ENCODE measurements at places on chromosomes 16 and 17.

DNA sequence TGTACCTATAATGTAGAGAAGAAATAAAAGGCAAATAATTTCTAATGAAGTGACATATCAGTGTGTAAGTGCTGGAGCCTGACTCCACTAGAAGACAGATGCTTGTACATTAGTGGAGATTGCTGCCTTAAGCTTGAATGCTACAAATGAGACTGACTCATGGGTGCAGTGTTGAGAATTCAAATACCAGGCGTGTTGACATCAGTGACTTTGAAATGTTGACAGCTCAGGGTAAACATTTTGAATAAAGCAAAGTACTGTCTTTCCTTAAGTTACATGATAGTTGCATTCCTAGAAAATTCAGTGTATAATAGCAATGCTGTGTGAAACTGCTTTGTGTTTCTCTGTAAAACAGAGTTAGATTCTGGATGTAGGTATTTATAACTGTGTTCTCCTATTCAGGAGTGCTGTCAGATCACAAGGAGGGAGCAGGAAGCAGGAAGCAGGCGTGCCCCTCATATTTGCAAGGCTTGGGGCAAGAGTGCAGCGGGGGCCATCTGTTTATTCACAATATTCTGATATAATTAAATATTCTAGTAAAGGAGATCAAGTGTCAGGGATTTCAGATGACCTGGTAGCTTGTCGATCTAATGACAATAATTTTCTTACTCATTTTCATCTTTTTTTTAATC is 119.0 kb downstream of the SPECC1 start:
- DNase-seq = no peak

GRCh38 chr17:49001671-49002070 is 4.5 kb downstream of the IGF2BP1 start:
- no peak for DNase-seq

DNA sequence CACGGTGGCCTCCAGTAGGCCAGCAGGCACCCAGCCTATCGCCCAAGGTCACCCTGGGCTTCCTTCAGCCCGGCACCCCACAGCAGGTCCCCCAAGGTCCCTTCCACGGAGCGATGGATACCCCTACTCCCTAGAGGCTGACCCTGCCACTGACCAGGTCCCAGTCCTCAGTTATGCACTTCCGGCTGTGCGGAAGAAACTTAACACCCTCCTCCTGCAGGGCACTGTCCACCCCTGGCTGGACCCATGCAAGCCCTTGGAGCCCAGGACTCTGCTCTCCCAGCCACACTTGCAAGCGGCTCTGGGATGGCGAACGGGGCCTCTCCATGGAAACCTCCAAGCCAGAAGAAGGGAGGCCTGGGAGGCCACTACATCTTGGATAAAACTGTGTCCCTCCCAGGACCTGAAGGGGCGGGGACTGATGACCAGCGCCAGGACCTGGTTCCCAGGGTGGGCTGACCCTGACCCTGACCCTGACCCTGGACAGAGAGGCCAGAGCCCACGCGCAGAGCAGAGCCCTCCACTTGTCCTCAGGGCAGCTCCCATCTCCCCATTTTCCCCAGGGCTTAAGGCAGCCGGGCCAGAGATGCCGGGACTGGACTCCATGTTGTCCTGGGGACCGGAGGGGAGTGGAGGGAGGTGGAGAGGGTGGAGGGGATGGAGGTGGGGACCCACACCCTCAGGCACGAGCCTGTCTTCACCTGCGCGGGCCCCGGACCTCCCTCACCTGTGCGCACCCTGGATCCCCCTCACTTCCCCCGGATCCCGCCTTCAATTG is 734 bp downstream of the CEP131 start:
- DNase-seq = no peak

DNA sequence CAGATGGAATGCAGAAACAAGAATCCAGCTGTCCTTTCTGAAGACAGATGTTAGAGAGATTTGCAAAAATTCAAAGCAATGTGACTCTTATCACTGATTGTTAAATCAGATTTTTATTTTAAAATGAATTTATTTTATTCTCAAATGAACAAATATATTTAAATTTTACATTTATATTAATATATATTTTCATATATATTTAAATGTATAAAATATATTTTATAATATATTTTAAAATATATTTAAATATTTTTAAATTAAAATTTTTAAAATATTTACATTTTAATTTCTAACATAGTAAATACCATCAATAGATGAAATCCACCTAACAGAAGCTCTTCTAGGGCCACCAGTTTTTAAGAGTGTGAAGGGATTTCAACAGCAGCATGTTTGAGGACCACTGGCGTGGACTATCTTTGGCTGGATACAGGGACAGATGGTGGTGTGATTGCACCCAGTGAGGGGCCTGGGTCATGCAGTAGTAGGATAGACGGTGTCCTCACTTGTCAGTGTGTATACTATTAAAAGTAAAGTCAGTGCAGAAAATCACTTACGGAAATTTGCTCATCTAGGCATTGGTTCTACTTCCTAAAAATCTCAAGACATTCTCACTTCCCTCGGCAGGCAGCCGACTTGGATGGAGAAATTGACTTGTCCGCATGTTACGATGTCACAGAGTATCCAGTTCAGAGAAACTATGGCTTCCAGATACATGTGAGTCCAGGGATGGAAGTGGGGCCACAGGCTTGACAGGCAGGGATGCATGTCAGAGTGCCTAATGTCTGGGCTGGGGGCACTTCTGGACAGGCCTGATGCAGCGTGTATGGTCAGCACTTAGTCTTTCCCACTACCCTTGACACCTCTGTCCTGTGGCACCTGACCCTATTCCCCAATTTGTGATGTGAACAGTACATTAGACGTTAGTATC is 56.3 kb downstream of the PLD6 start:
- no peak for DNase-seq

- no peak for DNase-seq
Observed at GRCh38 chr17:74873874-74874614, 1.2 kb upstream of the FDXR start.

GRCh38 chr16:55810451-55810961 is 22.4 kb downstream of the CES1 start:
- no peak for DNase-seq

GRCh38 chr16:48225456-48225855 is 18.6 kb upstream of the LONP2 start:
- no peak for DNase-seq

DNA sequence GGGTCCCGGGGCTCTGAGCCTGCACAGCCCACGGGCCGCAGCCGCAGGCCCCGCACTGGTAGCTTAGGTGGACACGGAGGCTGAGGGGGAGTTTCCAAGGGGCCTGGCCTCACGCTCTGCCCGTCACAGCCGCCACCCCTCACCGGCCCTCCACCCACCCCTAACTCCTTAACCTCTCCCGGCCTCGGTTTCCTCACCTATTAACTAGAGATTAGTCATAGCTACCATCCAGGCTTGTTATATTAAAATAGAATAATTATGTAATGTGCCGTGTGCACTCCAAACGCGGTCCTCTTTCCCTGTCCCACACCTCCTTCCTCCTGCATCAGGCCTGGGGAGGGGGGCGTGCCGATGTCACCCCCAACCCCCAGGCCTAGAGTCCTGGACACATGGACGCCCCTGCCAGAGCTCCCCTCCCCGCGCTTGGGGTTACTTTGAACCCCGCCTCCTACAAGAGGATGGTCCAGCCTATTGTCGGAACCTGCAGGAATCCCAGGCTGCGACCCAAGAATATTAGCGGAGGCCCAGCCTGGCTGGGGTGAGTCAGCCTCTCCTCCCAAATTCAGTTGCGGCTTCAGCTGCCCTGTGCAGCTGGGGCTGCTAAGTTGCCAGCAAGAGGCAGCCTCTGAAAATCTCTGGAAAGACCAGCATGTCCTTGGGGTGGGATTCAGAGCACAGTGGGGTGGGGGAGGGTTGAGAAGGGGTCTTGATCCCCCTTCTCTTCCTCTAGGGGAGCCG is 17.3 kb downstream of the SOCS3 start:
- no peak for DNase-seq

DNA sequence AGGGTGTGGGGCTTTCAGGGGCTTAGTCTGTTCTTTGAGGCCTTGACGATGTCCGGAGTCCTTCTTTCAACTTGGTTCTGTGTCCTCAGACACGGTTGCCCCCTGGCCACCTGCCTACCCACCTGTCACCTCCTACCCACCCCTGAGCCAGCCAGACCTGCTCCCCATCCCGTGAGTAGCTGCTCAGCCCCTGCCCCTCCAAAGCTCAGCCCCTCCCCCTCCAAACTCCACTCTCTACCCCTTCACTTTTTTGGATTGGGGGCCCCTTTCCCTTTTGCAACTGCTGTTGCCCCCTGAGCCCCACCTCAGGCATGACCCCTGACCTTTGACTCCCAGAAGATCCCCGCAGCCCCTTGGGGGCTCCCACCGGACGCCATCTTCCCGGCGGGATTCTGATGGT is 1.2 kb downstream of the LAT start:
- no peak for DNase-seq

- no peak for DNase-seq
Observed at GRCh38 chr16:24973809-24974461, 41.2 kb downstream of the ARHGAP17 start.

GRCh38 chr17:45573924-45574770 is 83.6 kb upstream of the PLEKHM1 start:
- no peak for DNase-seq

GRCh38 chr17:80763293-80763867 is 218.7 kb downstream of the RPTOR start:
- DNase-seq = no peak

GRCh38 chr17:20173091-20173490 is 163.9 kb downstream of the SPECC1 start:
- no peak for DNase-seq

- DNase-seq = no peak
Observed at GRCh38 chr17:14203388-14203787, 33.3 kb downstream of the CDRT15 start.

DNA sequence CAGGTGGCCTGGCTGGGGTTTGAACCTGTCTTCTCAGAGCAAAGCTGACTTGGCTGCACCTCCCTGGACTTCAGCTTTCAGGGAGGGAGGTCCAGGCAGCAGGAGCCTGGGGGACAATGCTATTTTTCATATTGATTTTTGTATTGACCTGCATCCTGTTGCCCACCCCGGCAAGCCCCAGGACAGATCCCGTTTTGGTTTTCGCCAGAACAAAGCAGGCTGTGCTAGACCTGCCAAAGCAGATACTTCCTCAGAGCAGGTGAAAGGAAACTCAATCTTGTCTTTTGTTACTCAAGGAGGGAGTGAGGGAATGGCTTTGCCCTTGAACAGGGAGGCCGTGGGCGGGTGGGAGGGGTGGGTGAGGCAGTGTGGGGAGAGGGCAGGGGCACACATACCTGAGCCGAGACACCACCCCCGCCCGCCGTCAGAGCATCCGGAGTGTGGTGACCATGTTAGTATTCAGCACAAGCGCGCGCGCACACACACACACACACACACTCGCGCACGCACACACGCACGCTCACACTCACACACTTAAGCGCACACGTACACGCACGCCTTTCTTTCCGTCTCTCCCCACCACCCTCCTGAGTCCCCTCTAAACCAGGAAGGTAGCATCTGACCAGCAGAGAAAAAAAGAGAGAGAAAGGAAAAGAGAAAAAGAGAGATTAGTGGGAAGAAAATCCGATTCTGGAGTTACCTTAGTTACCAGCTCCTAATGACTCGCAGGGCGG is 59.5 kb downstream of the RAI1 start:
- DNase-seq = no peak

- DNase-seq = no peak
Observed at GRCh38 chr17:79355165-79355564, 255.7 kb downstream of the RBFOX3 start.

DNA sequence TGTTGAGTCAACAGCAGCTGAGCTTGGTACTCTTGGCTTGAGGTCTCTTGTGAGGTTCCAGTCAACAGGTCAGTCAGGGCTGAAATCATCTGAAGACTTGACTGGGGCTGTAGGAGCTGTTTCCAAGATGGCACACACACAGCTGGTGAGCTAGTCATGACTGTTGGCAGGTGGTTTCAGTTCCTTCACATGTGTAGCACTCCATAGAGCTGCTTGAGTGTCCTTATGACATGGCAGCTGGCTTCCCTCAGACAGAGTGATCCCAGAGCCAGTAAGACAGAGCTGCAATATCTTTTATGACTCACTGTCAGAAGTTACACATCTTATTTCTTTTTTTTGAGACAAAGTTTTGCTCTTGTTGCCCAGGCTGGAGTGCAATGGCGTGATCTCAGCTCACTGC is 19.5 kb upstream of the GAS7 start:
- DNase-seq = no peak

GRCh38 chr17:56152874-56153602 is at the start of gene ANKFN1:
Gene ANKFN1 (plus strand): TSS chr17:56153475. CDS start chr17:56212668, 59,193 bp downstream.
- no peak for DNase-seq

- DNase-seq = no peak
Observed at GRCh38 chr16:58301052-58301451, 6.2 kb upstream of the PRSS54 start.

GRCh38 chr17:10776381-10776780 is 27.5 kb downstream of the TMEM238L start:
- DNase-seq = no peak

DNA sequence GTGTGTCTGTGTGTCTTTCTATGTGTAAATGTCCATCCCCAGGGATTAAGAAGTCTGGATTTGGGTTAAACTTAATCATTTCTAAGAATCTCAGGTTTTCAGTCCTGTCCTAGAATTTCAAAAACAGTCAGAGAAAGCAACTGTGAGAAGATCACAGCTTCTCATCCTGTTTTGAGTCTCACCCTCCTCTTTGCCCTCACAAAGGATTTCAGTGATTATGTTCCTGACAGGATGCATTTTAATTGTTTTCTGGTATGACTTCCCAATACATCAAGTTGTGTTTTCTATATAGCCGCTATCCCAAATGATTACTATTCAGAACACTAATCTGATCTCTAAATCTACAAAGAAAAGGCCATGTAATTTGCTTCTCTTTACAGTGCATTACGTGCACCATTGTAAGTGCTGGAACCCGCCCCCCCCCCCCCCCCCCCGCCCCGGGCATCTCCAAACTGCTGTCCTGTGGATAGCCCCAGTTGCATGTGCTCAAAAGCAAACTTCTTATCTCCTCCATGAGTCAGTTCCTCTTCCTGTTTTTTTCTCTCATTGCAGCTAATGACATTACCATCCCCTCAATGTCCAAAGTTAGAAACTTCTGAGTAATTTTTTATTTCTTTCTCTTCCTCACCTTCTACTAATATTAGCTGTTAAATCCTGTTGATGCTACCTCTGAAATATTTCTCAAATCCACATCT is 73.9 kb downstream of the CDH13 start:
- DNase-seq = no peak
